ENCODE measurements at places on chromosomes 16 and 17.

DNA sequence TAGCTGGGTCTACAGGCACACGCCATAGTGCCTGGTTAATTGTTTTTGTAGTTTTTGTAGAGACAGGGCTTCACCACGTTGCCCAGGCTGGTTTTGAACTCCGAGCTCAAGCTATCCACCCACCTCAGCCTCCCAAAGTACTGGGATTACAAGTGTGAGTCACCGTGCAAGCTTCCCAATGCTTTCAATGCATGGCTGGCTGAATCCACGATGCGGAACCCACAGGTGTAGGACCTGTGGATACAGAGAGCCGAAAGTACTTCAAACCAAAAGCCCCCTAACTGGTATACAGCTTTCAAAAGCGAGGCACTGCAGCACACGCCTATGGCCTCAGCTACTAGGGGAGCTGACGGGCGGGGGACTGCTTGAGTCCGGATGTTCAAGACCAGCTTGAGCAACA lies 44.8 kb downstream of the METTL16 start:
- DNase-seq = no peak

GRCh38 chr16:87248714-87249113 lies 68.5 kb downstream of the C16orf95 start:
- DNase-seq = no peak

DNA sequence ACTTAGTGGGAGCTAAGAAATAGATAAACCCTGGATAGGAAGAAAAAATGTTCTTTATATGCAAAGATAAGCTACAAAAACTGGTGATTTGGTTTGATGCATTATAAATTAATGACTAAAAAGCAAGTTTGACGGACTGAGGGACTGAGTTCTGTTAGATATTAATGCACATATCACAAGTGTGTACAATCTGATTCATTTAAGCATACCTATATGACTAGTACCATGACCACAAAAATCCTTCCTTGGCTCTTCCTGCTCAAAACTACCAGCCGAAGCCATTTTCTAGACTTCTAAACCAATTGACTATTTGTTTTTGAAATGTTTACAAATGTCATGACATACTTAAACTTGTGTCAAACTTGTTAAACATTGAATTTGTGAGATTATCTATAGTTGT lies 374.5 kb upstream of the MON1B start:
- no peak for DNase-seq

DNA sequence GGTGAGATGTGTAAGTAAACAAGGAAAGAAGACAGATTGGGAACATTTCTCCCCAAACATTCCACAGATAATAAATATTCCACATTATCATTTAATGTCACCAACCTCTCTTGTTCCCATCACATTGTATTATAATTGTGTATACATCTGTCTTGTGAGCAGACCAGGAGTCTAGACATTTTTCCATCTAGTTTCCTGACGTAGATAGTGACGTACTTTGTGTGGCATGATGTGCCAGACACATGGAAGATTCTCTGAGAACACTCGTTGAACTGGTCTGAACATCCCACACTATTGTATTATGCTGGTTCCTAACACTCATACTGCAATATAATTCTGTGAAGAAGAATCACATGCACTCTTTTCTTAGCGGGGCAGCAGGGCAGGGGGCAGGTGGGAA lies 34.0 kb downstream of the WSB1 start:
- DNase-seq = no peak

DNA sequence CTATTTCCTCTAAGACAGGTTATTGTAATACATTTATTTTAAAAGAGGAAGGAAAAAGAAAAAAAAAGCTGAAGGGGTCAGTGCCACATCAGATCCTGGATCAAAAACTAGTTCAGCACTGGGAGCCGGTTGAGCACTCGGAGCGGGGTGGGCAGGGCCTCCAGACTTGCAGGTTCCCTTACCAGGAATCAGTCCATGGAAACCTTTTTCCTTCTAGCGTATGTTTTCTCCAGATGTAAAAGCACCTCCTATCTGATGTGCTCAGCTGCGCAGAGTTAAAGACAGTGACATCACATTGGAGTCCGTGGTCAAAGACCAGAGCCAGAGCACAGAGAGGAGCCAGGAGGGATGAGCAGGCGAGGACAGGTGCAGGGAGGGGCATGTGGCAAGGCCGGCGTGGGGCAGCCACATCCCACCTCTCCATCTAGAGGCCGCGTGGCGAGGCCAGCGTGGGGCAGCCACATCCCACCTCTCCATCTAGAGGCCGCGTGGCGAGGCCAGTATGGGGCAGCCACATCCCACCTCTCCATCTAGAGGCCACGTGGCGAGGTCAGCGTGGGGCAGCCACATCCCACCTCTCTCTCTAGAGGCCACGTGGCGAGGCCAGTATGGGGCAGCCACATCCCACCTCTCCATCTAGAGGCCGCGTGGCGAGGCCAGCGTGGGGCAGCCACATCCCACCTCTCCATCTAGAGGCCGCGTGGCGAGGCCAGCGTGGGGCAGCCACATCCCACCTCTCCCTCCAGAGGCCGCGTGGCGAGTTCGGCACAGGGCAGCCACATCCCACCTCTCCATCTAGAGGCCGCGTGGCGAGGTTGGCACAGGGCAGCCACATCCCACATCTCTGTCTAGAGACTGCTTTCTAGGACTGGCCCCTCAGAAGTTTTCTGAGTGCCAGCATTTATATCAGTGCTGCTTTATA lies 166.8 kb upstream of the CHMP6 start:
- DNase-seq = no peak

DNA sequence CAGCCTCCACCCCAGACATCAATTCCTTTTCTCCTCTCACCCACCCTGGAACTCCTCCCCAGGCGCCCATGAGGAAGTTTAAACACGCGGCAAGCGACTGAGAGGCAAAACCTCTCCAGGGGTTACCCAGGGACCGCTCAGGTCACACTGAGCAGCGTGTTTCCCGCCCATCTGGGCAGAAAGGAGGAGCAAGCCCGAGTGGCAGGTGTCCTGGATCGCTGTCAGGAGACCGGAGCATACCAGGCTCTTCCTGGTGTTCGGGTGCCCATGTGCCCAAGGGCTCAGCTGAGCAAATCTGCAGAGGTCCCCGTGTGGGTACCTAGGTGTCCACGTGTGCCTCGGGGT lies 491 bp downstream of the SLC25A19 start:
- no peak for DNase-seq

DNA sequence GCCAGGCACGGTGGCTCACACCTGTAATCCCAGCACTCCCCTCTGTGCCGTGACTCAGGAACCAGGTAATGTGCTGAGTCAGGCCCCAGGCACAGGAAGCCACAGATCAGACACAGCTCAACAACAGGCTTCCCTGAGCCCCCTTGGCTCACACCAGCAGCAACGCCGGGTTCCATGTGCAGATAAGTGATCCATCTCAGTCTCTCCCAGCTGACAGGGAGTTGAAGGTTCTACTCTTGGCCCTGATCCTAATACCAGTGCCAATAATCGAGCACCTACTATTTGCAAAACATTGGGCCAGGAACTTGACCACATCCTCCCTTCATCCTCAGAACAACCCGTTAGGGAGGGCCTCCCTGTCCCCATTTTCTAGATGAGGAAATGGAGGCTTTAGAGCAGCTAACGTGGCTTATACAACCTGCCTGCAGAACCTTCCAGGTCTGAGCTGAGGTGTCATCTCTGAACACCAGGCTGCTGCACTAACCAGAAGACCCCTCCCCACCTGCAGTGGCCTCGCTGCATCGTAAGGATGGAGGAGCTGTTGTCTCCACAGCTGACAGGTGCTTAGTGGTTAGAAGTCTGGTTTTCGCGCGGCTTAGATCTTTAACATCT lies 64.8 kb upstream of the AMZ2 start:
- no peak for DNase-seq
